Heart left ventricle (tissue), 16 donors: ENCODE measurements at places on chromosomes 6 and 20. TPM values are rescaled to one million over a fixed set of nuclear protein-coding genes. Genes with fewer than 3 reads are reported as not detected.

The RCAN2 gene
- 311 TPM for total RNA-seq

DNA sequence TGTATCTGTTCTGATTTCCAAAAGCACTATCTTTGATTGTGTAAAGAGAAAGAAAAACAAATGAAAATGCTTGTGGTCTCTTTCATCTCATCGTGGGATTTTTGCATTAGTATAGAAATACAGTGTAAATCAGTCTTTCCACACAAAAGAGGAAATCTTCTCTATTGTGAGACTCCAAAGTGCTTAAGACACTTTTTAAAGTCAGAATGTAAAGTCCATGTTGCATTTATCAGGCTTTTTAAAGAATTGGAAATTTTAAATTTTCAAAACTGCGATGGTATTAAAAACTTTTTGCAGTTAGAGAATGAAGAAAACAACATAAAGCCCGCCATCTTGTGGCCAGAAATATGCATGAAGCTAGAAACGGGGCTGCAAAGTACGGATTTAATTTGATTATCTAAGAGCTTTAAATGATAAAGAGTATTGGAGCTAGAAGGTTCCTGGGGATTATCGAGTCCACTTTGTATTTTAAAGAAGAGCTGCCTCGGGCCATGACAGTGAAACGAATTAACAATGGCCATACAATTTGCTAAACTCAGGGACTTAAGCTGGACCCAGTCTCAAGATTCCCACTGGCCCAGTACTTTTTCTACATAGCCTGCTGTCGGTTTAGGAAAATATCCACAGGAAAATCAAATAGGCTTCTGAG lies 339.6 kb downstream of the ARHGAP18 start:
- DNase-seq = no peak

GRCh38 chr6:129628101-129628815 lies 81.7 kb downstream of the ARHGAP18 start:
- DNase-seq = no peak

DNA sequence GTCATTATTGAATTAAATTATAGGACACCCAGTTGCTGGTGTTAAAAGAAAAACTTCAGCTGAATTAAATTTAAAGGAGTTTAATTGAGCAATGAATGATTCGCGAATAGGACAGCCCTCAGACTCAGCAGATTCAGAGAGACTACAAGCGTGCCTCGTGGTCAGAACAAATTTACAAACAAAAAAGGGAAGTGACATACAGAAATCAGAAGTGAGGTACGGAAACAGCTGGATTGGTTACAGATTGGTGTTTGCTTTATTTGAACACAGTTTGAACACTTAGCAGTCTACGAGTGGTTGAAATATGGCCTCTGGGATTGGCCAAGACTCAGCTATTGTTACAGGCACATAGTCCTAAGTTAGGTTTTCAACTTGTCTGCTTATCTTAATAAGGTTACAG lies 25.8 kb upstream of the TNFRSF21 start:
- DNase-seq = no peak

DNA sequence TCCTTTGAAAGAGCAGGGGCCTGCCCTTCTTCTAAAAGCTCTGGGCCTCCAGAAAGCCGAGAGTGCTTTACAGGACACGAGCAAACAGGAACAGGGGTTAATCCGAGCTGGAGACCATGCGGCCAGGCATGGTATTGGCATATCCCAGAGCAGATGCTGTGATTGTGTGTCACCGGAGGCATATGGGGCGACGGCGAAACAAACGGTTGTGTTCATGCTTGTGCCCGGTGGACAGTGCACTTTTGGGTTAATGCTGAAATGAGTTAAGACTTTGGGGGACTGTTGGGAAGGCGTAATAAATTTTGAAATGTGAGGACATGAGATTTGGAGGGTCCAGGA lies 1088.7 kb upstream of the DEFB115 start:
- DNase-seq = no peak

The GSTA2 gene
- not detected for total RNA-seq

DNA sequence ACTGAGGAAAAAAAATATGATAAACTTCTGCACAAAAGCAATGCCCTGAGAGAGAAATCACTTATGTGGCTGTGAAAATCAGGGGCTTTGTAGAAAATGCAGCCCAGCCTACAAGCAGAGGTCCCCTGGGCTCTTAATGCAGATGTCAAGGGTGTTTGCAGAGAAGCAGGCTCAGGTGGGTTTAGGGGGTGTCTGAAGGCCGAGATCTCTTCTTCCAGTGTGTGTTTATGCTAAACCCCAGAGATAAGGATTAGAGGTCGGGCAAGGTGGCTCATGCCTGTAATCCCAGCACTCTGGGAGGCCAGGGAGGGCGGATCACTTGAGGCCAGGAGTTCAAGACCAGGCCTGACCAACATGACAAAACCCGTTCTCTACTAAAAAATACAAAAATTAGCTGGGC lies 78.5 kb downstream of the TMEM242 start:
- DNase-seq = no peak

GRCh38 chr6:139932671-139933070 lies 558.2 kb upstream of the CITED2 start:
- DNase-seq = no peak

- no peak for DNase-seq
These were observed at the start of gene F13A1 for GRCh38 chr6:6319952-6320811. TSS of gene F13A1 (minus strand) at chr6:6320662. CDS start at chr6:6318664, 1,998 bp downstream.

GRCh38 chr6:163170294-163170883 lies 244.1 kb upstream of the QKI start:
- no peak for DNase-seq

The MCHR2 gene
- total RNA-seq = not detected

DNA sequence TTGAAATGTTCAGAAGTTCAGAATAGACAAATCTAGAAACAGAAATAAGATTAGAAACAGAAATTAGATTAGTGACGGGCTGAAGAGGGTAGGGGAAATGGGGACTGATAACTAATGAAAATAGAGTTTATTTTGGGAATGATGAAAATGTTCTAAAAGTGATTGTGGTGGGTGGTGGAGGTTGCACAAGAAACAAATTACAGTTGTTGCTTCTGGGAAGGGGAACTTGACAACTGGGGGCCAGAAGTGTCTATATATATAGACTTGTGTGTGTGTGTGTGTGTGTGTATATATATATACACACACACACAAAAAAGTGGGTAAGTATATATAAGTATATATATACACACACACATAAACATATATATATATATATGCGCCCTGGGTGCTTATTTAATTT lies 86.5 kb upstream of the RREB1 start:
- no peak for DNase-seq

DNA sequence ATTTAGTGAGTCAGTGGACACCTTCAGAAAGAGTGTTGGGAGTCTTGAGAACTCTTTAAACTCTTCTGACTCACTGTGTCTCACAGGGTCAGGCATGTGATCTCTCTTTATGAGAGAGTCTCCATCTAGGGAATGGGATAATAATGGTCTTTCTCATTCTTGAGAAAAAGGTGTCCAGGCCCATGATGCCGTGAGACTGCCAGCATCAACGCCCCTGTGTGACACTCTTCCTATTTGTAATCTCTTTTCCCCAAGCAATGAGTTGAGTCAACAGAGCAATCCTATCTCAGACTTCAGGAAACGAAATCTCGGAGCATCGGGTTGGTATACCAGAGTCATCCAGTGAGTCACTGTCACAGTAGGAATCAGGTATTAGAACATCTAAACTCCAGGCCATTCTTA lies 82.3 kb upstream of the BMP2 start:
- no peak for DNase-seq

DNA sequence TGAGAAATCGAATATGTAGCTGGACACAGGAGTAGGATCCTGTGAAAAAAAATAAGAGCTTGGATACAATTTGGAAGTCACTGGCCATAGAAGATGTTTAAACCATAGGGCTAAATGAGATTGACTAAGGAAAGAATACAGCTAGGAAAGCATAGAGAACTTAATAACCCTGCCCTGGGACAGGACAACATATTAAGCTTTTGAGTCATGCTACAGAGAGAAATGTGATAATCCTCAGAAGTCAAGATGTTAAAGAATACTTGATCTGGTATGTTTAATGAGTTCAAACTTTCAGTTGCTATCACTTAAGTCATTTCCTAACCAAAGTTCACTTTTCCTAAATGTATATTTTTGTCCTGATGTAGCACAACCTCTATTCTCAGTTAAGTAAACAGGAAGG lies 154.6 kb upstream of the TSHZ2 start:
- DNase-seq = no peak

GRCh38 chr20:9575836-9576235 lies 61.4 kb downstream of the LAMP5 start:
- DNase-seq = no peak

DNA sequence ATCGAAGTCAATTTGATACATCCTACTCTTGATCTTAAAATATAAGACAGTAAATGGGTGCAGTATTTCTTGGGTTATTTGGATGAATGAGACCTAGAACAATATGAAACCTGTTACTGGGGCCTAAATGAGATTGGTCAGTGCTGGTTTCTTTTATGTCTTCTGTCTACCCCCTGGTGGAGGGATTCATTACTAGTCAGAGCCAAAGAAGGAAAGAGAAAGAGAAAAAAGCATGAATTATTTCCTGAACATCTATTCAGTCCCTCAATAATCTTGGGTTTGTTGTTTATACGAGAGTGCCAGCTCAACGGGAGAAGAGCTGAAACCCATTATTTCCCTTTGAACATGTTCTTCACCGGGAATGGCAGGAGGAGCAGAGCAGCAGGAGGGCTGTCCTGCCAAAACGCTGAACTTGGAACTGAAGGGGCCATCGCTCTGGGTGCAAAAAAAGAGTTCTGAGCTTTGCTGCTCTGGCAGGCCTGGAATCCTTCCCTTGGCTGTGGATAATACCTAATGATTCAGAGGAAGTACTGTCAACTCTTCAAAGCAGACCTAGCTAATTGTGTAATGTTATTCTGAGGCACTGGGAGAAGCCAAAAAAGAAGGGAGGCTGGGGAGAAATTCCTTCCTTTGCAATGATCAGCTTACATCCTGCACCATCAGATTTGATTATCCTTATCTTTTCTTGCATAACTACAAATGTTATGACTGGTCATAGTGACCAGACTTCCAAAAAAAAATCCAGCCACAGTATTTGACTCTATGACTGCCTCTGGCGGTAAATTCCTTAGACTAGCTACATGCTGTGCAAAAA lies 72.0 kb downstream of the BLOC1S5 start:
- DNase-seq = no peak

GRCh38 chr6:41408982-41409381 lies 73.6 kb downstream of the NCR2 start:
- no peak for DNase-seq

The TFEB gene
- total RNA-seq = 26.2 TPM

The EFCAB8 gene
- total RNA-seq = not detected

- DNase-seq = no peak
These were observed 21.0 kb downstream of the RIPOR3 start for GRCh38 chr20:50670126-50670862.

GRCh38 chr6:122389704-122390372 lies 9.6 kb upstream of the HSF2 start:
- no peak for DNase-seq

DNA sequence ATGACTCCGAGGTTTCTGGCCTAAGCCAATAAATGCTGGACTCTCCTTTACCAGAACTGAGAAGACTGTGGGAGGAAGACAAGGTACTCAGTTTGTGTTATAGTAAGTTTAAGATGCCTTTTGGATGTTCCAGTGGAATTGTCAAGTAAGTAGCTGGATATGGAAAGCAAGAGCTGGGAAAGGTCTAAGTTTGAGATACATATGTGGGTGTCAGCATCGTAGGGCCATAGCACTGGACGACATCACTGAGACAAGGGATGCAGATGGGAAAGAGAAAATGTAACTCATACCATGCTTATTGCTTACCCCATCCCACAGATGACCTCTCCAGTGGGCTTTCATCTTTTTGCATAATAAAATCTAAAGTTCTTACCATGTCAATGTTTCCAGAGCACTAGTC lies 45.5 kb upstream of the ZNF217 start:
- DNase-seq = no peak

GRCh38 chr6:70423189-70424134 lies 10.2 kb downstream of the FAM135A start:
- DNase-seq = no peak

DNA sequence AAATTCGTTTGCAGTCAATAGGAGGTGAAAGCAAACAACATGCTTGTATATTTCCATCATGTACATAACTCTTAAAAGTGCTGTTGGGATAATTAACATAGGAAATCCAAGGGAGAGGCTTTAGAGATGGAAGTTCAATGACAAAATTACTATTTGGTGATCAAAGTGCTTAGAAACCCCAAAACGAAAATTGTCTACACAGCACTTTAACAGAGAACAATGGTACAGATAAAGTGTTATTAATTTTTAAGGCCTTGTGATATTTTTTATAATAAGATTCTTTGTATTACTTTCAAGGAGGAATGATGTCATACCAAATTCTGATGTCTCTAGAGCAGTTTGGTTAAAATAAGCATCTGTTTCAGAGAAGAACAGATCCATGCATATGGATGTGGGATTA lies 406.3 kb downstream of the EPHA7 start:
- DNase-seq = no peak

GRCh38 chr20:31560746-31561598 lies 44.1 kb upstream of the ID1 start:
- no peak for DNase-seq

DNA sequence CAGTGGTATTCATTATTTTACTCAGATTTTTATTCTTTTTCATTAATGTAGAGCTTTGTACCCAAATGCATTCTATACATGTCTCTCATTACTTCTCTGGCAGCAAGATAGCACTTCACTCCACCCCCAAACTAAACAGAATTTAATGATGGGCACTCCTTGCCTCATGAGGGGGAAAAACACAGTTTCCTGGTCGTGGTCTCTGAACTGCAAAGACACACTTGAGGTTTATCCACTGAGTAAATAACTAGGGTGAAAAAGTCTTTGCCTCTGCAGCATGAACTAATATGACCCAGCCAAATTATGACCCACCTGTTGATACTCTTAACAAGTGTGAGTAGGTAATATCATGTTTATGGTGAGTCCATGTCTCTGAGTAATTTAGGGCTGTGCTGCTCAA lies 785.2 kb upstream of the FLRT3 start:
- DNase-seq = no peak

DNA sequence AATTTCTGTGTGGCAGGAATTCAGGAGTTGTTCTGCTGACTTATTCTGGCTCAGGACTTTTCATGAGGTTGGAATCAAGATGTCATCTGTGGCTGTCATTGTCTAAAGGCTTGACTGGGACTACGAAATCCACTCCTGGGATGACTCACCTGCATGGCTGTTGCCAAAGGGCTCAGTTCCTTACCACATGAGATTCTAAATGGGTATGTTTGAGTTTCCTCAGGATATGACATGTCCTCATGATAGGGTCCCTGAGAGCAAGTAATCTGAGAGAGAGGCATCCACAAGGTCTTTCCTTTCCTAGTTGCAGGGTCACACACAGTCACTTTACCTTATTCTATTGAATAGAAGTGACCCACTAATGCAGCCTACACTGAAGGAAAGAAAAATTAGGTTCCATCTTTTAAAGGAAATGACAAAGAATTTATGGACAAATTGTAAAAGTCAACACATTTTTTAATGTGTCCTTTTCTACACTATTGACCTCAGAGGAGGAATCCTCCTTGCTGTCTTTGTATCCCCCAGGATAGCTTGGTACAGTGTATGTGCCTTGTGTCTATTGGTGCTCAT lies 1025.0 kb upstream of the GJE1 start:
- DNase-seq = no peak
